ENCODE measurements at places on chromosomes 6 and 20. TPM values are rescaled to one million over a fixed set of nuclear protein-coding genes. Genes with fewer than 3 reads are reported as not detected.

DNA sequence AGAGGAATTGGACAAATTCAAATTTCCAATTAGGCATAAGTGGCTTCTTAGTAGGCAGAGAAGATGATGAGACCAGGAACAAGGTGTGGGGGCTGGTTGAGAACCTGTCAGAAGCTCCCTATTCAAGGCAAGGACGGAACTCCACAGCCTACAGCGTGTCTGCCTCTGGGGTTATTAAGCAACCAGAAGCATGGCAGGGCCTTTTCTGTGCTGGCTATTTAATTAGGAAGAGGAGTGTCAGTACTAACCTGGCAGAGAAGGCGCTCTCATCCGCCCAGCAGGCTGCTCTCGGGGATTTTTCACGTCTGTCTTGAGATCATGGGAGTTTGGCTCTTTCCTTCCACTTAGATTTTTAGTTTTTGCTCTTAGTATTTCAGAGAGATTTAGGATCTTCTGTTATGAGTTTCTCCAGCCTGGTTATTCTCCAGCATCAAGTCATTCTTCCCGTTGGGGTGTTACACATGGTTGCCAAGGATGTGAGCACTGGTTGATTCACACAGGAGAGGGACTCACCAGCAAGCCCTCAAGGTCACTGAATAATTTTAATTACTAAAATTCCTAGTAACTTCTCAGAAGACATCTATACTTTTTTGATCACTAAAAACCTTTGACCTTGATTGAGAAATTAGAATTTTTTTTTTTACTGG lies 23.9 kb downstream of the ADTRP start:
- H3K27ac ChIP-seq = peak overlapping the region; percentile 93
- H3K36me3 ChIP-seq = no peaks in the 10 kb centered on the region
- DNase-seq = peak; percentile 93
- peak overlapping the region; percentile 36 for H3K4me3 ChIP-seq
- no peaks in the 10 kb centered on the region for H3K27me3 ChIP-seq
- peaks cover 22% of the 10 kb centered on the region for H3K4me1 ChIP-seq

DNA sequence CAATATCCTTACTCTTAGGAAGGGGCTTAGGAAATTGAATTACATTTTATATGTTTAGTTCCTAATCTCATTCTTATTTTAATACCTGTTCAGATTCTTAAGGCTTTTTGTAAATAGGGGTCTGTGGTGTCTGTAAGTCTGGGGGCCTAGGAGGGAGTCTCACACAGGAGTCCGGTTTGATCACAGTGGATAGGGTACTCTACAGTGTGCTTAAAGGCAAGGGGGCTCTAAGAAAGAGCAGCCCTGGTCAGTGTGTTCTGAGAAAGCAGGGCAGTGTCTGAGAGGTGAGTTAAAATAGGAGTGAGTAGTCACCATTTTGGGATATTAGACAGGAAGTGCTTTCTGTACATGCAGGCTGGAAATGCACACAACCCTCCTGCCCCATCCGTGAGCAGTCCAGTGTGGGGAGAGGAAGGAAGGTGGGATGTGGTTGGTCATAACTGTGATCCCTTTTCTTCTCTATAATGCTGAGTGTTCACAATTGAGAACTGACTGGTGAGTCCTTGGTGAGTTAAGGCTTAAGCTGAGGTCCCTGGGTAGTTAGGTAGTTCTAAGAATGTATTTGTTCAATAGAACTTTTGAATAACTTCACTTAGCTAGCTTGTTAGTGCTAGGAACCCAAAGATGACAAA lies 50.0 kb downstream of the CDKAL1 start:
- no peaks in the 10 kb centered on the region for H3K4me1 ChIP-seq
- DNase-seq = no peak
- H3K4me3 ChIP-seq = no peak overlapping the region
- H3K27ac ChIP-seq = no peak overlapping the region
- no peaks in the 10 kb centered on the region for H3K36me3 ChIP-seq

DNA sequence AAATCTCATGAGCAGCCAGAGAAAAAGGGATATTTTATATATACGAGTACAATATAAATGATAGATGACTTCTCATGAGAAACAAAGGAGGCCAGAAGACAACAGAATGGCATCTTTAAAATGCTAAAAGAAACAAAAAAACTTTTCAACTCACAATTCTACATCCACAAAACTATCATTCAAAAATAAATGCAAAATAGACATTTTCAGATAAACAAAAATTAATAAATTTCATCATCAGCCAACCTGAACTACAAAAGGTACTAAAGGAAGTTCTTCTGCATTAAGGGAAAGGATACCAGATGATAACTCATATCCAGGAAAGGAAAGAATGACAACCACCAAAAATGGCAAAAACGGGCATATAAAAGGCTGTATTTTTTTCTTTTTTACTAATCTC lies 27.9 kb upstream of the ANKRD60 start:
- no peaks in the 10 kb centered on the region for H3K27me3 ChIP-seq
- peaks cover 13% of the 10 kb centered on the region for H3K4me1 ChIP-seq
- no peak overlapping the region for H3K27ac ChIP-seq
- H3K4me3 ChIP-seq = no peak overlapping the region
- DNase-seq = no peak

GRCh38 chr6:154509421-154510143 lies 903 bp downstream of the CNKSR3 start:
- no peaks in the 10 kb centered on the region for H3K27me3 ChIP-seq
- H3K36me3 ChIP-seq = no peaks in the 10 kb centered on the region
- H3K4me1 ChIP-seq = peaks cover 9% of the 10 kb centered on the region
- H3K4me3 ChIP-seq = peak overlapping the region; percentile 85
- DNase-seq = peak; percentile 64
- H3K27ac ChIP-seq = peak overlapping the region; percentile 84

SLC22A3 gene
- total RNA-seq = not detected

DNA sequence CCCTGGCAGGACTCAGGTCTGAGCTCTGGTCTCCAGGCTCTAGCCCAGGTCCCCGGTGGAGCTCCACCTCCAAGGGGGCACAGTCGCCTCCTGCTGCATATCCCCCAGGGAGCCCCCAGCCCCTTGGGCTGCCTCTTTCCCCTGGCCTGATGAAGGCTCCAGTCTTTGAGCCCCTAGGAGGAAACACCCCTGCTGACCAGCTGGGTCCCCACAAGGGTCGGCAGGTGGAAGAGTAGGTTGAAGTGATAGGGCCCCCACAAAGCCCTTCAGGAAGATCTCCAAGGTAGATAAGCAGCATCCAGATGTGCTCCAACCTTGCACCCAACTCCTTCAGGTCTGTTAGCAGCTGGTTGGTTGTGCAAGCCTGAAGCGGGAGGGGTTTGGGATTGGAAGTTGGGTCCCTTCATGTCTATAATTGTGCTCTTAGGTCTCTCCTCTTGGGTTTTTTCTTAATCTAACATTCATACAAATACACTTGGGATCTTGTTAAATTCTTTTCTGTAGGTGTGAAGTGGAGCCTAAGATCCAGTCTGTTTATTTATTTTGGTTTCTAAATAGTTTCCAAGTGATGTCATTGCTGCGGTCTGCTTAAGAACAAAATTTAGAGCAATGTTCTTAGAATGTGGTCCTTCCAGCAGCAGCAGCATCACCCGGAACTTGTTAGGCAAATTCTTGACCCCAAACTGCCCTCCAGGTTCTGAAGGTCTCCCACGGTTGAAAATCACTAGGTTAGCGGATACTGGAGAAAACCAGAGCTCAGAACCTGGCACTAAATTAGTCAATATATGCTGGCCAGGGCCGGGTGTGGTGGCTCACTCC lies 5.1 kb downstream of the UBE2C start:
- no peaks in the 10 kb centered on the region for H3K27me3 ChIP-seq
- no peak overlapping the region for H3K4me3 ChIP-seq
- peak overlapping the region; percentile 66 for H3K27ac ChIP-seq
- peak; percentile 89 for DNase-seq

DNA sequence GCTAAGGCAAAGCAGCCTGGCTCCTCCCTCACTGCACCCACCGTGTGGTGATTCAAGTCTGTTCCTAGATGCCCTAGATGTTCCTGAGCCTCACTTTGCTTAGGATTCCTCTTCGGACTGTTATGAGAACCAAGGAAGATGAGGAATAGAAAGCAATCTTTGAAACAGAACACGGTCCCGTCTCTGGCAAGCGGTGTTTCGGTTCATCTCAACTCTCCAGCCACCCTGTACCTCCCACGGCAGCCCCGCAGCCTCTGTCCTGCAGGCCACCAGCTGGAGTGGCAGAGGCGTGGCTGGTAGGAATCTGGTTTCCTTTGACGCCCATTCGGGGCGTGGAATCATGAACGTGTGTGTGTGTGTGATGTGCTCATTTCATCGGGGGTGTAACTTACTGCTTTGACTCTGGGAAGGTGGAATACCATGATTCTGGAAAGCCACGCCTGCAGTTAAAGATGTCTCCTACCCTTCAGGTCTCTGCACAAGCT lies 21.3 kb downstream of the PDE10A start:
- DNase-seq = no peak
- H3K4me1 ChIP-seq = no peaks in the 10 kb centered on the region
- H3K27ac ChIP-seq = no peak overlapping the region
- H3K36me3 ChIP-seq = no peaks in the 10 kb centered on the region

MYL9 gene
- 172 TPM for total RNA-seq

PTCHD4 gene
- total RNA-seq = 0.76 TPM

MUC22 gene
- not detected for total RNA-seq

DNA sequence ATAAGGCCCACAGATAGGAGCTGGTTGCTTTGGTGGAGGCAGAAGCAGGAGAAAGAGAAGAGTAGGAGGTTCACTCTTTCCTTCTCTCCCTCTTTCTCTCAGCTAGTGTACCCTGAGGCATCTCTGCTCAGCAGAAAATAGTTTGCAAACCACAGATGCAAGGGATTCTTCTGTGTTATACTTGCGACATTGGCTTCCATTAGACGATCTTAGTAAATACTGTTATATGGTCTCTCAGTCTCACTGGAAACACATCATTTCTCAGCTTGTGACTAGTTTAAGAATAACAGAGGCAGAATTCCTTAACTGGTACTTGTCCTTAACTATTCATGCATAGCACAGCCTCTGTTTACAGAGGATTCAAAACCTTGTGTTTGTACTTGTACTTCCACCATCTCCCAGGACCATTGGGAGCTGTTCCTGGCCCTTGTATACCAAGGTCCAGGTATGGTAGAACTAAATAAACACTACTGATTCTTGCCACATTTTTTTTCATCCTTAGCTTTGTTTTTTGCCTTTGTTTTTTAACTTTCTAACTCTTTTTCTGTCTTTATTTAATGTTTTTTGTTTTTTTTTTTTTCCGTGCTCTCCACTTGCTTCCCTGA lies 218.2 kb downstream of the OTOR start:
- no peak overlapping the region for H3K27ac ChIP-seq
- 0 out of 2 replicates have a peak, but pooled peaks cover 3% of the 10 kb centered on the region for H3K27me3 ChIP-seq
- no peak for DNase-seq
- H3K36me3 ChIP-seq = no peaks in the 10 kb centered on the region
- H3K4me1 ChIP-seq = no peaks in the 10 kb centered on the region

GRCh38 chr6:33142501-33143070 lies 49.7 kb downstream of the COL11A2 start:
- no peaks in the 10 kb centered on the region for H3K36me3 ChIP-seq
- H3K4me3 ChIP-seq = no peak overlapping the region
- H3K27ac ChIP-seq = no peak overlapping the region
- DNase-seq = no peak

DNA sequence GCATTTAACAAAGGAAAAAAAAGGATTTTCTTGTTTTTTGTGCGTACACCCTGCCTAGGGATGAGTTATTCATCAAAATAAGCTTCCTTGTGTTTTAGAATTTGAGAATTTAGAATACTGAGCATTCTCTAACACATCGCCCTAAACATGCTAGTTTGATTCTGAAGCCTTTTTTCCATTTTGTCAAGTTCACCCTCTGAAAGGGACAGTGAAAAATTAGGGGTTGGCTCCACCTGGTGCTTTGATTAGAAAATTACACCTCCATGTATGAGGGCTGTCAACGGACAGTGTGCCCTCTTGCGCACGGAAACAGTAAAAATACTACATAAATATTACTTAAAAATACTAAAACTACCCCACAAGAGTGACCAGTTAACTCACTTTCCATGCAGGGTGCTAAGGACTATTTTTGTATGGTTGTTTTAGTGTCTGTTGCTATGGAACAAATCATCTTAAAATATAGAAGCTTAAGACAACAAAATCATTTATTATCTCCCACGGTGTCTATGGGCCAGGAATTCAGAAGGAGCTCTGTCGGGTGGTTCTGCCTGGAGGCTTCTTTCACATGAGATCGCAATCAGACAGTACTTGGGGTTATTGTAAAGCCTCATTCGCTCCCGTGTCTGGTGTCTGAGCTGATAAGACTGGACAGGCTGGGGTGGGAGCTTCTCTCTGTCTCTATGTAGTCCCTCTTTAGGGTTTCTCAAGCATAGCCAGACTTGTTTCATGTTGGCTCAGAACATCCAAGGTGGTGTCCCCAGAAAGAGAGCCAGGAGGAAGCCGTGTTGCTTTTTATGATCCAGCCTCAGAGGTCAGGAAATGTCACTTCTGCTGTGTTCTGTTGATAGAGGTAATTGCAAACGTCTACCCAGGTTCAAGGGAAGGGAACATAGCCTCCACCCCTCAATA lies 41.1 kb upstream of the TMEM170B start:
- peak; percentile 86 for DNase-seq
- no peak overlapping the region for H3K4me3 ChIP-seq
- H3K27me3 ChIP-seq = no peaks in the 10 kb centered on the region
- no peaks in the 10 kb centered on the region for H3K36me3 ChIP-seq
- H3K4me1 ChIP-seq = peaks cover 10% of the 10 kb centered on the region

DNA sequence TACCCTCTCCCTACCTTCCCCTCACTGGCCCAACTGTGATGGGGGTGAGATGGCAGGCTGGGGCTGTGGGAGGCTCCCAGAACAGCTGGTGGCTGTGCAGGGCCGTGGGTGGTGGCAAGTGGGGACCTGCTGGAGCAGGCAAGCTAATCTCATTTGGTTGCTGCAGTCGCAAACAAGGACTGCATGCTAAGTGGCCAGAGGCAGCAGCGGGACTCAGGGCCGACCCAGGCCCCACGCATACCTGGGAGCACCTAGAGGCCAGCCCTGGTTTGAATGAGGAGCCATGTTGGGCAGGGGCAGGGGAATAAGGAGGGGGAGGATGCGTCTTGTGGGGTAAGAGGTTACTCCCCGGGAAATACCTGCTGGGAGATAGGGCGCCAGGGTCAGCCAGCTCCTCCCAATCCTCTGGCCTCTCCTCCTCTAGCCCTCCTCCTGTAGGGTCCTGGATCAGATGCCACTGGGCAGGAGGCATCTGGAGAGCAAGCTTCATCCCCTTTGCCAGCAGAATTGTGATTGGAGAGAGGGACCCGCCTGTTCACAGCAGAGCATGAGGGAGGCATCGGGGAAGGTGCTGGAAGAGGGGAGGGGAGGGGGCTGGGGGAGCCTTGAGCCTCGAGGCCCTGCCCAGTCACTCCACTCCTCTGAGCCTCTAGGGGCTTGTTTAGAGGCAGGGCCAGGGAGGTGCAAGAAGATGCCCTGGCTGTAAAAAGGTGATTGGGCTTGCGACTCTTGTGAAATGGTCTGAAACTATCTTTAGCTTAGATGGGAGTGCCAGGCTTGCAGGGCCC lies 24.3 kb upstream of the CDH22 start:
- no peak for DNase-seq
- H3K4me3 ChIP-seq = no peak overlapping the region
- no peak overlapping the region for H3K27ac ChIP-seq
- H3K4me1 ChIP-seq = no peaks in the 10 kb centered on the region
- peaks cover 40% of the 10 kb centered on the region for H3K27me3 ChIP-seq

GRCh38 chr6:27426045-27426620 lies 37.6 kb downstream of the ZNF391 start:
- no peak overlapping the region for H3K4me3 ChIP-seq
- no peaks in the 10 kb centered on the region for H3K4me1 ChIP-seq
- no peaks in the 10 kb centered on the region for H3K27me3 ChIP-seq
- DNase-seq = no peak

- no peak overlapping the region for H3K27ac ChIP-seq
- H3K36me3 ChIP-seq = no peaks in the 10 kb centered on the region
- H3K27me3 ChIP-seq = peaks cover 31% of the 10 kb centered on the region
Measured at GRCh38 chr6:7488494-7488893, 53.0 kb upstream of the DSP start.
